ENCODE measurements at places on chromosomes 1 and 21.

- no peak for DNase-seq
These were observed 98.6 kb downstream of the OLFM3 start for GRCh38 chr1:101898137-101898536.

DNA sequence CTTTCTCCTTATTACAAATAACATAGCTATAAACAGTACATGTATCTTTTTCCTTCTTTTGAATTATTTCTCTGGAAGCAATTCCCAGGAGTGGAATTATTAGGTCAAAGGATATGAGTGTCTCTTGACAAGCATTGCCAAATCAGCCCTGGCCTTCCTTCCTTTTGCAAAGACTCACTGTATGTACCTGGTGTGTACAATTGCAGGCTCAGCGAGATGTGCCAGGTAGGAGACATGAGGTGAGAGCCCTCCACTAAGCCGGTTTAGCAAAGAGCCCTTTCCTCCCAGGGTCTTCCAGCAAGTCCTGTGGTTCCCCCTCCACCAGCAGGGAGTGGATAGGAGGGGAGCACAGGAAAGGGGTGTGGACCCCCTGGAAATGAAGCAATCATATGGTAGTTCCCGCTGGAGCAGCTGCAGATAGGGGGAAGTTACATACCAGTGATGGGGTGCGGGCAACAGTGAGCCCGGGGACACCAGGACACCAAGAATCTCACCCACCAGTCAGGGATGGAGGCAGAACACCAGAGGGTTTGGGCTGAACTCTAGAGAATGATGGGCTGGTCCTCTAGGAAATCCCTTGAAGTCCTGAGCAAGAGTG, 18.3 kb downstream of the RCSD1 start:
- DNase-seq, result no peak

GRCh38 chr1:39802496-39803260, 14.0 kb upstream of the BMP8B start:
- no peak for DNase-seq

GRCh38 chr1:90561103-90561783, 155.9 kb downstream of the BARHL2 start:
- no peak for DNase-seq

DNA sequence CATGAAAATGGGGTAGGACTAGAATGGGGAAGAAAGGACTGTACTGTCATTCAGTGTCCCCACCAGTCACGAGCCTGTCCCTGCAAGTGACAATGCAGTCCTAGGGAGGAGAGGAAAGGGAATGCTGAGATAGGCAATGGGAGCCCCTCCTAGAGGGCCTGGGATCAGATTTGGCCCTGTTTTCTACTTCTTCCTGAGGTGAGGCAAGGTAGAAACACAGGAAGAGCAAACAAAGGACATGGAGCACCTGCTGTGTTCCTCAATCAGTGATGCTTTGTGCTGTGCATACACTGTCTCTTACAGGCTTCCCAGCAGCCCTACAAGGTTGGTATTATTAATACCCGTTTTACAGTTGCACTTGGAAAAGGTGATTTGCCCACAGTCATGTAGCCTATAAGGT, 6.1 kb downstream of the FABP3 start:
- no peak for DNase-seq

GRCh38 chr1:44810101-44810761, 1.9 kb downstream of the BTBD19 start:
- DNase-seq, result peak; percentile 59

GRCh38 chr1:12368646-12369045, 138.8 kb downstream of the VPS13D start:
- no peak for DNase-seq

GRCh38 chr1:155079487-155080311, 1.1 kb downstream of the EFNA3 start:
- peak; percentile 27 for DNase-seq

DNA sequence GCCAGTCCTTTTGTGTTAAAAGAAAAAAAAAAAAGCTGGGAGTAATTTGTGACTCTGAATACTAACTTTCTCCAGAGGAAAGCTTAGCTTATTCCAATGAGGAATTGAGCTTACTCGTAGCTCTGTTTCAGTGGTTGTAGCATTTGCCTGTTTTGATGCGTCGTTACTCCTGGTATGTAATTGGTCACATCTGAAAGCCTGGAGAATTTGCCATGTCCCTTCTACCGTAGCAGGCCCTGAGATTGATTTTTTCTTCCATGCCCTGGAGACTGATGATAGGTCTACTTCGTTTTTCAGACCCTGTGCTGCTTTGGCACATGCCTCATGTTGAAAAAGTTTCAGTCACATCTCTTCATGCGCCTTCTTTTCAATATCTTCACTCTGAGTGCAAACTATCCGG, 1103.0 kb downstream of the PLA2G4A start:
- DNase-seq, result no peak

GRCh38 chr1:231866392-231867331, 240.1 kb downstream of the DISC1 start:
- DNase-seq, result peak; percentile 63

- no peak for DNase-seq
These were observed 8.4 kb downstream of the MTF2 start for GRCh38 chr1:93087532-93087931.

DNA sequence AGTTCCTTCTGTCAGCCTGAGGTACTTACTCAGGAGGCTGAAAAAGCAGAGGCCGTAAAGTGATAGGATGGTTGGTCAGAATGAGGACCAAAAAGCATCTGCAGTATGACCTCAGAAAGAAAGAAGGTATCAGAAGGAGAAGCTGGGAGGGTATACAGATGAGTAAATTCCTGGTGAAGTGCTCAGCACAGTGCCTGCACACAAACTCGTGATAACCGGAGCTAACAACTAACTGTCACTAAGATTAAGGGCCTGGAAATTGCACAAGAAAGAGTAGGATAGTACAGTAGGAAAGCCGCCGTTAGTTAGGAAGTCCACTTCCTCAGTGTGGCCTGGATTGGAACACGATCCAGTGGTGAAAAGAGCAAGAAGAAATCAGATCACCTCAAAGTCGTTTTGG, 62.6 kb downstream of the VPS26C start:
- no peak for DNase-seq

GRCh38 chr1:53957194-53957818, 11.2 kb downstream of the LRRC42 start:
- DNase-seq, result no peak

GRCh38 chr1:81463936-81464837, 336.5 kb upstream of the ADGRL2 start:
- no peak for DNase-seq

DNA sequence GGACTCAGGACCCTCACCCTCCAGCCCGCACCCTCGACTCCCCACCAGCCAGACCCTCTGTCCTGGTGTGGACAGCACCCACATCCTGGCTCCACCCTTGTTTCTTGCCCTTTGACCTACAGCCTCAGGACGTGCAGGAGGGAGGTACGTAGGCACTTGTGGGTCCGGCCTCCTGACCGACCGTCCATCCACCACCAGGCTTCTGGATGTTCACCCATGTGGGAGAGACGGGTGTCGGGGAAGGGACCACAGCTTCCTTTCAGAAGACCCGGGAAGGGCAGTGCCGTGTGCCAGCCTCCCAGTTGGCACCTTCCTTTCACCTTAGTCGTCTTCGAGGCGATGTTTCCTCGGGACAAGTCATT, 61.4 kb downstream of the PRKCZ start:
- no peak for DNase-seq

DNA sequence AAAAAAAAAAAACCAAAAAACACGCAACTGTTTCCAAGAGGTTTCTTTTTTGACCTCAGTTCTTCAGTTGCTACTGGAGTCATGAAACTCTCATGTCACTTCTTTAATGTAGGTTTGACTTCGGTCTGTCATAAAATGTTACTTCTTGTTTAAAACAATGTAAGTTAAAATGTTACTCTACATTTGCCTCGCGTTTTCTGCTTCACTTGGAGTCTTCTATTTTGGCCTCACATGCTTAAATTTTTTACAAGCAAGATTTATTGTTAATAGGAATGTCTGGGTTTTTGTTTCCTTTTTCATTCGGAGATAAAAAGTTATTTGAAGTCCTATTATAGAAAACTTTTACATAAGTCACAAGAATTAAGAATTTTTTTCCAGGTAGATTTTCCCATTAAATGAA, 880.2 kb downstream of the LTN1 start:
- no peak for DNase-seq

DNA sequence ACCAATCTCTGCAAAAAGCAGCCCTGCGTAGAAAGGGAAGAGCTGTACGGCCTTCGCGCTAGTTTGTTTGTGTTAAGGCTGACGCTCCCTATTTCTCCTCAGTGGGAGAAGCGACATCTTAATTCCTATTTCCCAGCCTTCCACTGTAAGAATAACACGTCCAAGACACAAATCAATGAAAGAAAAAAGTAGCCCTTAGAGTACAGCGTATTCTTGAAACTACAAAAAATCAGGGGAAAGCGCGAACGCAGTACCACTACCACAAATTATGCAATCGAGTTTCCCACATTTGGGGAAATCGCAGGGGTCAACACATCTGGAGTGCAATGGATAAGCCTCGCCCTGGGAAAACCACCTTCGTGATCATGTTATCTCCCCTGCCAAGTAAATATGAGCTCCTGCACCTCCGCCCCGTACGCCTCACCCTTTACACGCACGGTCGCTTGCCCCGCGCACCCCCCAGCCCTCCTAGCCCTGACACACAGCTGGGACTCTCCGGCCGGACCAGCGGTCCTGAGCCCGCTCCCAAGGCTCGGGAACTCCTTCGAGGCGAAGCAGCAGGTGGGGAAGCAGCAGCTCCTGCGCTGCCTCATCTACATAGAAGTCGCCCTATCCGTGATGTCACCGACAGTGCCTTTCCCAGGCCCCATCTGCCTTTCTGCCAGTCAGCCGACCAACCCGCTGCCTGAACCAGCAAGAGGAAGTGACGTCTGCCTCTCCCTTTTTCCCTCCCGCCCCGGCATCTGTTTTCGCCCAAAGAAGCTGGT, 94.7 kb downstream of the PPIAL4G start:
- peak; percentile 91 for DNase-seq

DNA sequence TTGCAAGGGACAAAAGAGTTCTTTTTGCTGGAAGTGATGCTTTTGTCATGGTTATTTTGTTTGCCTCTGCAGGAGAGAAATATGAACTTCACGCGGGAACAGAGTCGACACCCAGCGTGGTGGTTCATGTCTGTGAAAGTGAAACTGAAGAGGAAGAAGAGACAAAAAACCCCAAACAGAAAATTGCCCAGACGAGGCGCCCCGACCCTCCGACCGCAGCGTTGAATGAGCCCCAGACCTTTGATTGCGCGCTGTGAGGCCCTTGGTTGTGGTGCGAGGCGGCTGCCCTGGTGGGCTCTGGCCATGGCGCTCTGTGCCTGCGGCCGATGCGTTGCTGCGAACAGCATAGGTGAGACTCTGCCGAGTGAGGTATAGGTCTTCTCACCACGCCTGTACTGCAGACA, 20.9 kb upstream of the NCMAP start:
- peak; percentile 81 for DNase-seq

GRCh38 chr21:44497703-44498126, 42.3 kb downstream of the KRTAP10-1 start:
- no peak for DNase-seq

- no peak for DNase-seq
These were observed 164.5 kb downstream of the TOMM20 start for GRCh38 chr1:234963904-234964702.

- DNase-seq, result no peak
These were observed 19.7 kb upstream of the LAPTM5 start for GRCh38 chr1:30777060-30777903.

DNA sequence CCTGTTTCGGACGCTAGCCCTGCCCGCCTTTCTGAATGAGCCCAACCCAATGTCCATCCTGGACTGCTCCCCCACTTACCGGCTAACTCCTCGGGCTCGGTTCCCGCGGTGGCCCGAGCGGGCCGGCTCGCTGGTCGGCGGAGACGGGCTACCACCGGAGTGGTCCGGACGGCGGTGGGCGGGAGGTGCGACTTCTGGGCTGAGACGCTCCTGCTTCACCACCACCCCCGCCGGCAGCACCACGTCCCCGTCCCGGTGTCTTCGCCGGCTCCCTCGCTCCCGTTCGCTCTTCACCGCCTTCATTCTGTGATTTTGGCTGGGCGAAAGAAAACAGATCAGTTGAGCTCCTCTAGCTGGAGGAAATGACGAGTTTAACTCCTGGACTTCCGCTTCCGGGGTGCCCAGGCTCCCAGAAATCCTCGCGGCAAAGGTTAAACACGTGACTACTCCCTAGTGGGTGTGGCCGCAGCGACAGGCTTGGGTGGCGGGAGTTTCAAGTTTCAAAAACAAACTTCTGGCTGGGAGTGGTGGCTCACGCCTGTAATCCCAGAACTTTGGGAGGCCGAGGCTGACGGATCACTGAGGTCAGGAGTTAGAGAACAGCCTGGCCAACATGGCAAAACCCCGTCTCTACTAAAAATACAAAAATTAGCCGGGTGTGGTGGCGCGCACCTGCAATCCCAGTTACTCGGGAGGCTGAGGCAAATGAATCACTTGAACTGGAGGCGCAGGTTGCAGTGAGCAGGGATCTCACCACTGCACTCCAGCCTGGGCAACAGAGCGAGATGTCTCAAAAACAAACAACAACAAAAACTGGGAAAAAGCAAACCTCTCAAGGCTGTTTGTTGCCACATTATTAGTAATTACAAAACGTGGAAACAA, at the start of gene SNIP1:
TSS of gene SNIP1 (minus strand) at position 367 of the 882 bp plus-strand sequence. CDS start at position 303, 64 bp downstream.
- peak; percentile 94 for DNase-seq

DNA sequence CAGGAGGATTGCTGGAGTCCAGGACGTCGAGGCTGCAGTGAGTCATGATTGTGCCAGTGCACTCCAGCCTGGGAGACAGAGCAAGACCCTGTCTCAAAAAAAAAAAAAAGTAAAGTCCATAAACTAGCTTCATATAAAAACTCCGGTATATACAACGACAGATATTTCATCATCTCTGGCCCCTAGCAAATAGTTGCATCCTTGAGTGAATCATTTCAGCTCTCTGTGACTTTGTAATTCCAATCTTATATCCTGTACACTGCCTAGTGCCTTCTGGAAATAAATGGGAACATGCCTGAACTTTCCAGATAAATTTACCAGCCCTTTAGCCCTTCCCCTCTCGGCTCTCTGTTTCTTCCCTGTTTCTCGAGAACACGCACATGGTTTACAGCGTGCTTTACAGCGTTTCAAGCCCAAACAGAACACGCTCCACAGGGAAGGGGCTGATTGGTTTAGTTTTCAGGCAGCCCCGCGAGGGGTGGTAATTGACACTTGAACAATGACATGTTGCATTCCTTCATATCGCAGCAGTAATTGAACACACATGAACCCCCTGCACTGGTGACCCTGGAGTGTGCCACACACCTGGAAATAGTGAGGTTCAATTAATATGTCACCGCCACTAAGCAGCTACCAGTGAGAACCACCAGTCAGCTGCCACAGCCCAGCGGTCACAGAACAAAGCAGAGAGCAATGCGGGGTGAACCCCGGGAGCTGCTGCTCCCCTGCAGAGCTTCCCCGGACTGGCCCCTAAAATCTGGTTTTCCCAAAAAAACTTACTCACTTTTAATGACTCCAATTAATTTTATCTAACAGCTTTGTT, 35.7 kb upstream of the SIM2 start:
- no peak for DNase-seq

- DNase-seq, result no peak
These were observed 177.4 kb upstream of the NRIP1 start for GRCh38 chr21:15241997-15242736.

GRCh38 chr1:232806186-232806510, 932 bp downstream of the MAP10 start:
- DNase-seq, result no peak

DNA sequence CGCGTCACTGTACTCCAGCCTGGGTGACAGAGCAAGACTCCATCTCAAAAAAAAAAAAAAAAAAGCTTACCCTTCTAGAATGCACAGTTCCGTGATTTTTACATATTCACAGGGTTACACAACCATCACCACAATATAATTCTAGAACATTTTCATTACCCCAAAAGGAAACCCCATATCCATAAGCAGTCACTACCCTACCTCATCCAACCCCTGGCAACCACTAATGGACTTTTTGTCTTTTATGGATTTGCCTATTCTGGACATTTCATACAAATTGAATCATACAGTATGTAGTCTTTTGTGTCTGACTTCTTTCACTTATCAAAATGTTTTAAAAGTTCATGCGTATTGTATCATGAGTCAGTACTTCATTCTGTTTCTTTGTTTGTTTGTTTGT, 22.8 kb downstream of the SYF2 start:
- DNase-seq, result no peak

Measured in CD4-positive, alpha-beta T cell treated with Interleukin-1 beta for 1 hour (primary cell).